ENCODE measurements at places on chromosomes 5 and 9.

DNA sequence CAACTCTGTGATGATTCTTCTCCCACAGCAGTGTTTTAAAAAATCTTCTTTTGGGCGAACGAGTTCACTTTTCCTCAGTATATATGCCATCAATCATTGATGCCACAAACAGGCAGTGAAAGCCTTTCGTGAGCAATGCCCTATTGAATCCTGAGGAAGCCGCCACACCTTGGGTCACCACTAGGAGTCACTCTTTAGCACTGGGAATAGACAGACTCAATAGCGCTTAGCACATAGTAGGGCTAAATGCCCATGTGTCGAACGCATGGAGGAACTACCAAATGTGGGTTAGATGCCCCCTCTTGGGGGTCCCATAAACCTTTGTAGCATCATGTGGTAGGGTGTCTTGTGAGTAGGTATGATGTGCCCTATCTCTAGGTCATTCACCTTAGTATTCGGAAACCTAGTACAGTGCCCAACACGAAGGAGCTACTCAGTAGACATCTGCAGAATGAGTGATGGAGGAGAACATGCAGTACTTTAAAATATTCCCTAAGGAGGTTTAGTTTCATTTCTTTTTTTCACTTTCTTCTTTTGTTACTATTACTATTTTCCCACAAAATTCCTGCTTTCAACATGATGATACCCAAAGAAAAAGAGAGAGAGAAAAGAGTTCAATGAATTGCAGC, 603.7 kb downstream of the BNC2 start:
- DNase-seq: no peak

DNA sequence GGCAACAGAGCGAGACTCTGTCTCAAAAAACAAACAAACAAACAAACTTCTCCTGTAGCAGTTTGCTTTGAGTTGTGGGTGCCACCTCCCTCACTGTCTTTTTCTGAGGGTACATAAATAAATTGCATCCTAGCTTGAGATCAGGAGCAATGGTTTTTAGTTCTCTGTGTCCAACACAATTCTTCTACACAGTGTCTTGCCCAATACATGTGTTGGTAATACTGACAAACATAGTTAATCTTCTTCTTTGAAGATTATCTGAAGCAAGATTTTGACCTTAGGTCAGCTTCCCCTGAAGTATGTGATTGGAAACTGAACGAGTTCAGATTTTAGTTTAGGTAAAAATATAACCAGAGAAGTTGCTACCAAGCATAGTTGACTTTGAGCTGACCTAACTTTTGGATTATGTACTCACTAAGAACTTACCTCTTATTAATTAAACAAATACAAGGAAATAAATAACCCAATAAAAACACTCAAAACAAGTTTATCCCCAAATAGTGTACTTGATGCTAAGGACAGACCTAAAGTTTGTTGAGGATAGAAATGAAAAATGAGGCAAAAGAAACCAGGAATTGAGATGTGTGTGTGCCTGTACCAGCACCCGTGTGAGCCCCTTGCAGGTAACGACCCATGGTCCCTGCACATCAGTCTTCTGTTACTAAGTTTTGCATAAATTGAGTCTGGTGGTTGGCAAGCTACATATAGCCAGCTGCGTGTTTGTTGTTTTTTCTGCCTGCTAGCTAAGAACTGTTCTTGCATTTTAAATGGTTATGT, 16.2 kb downstream of the TJP2 start:
- no peak for DNase-seq

DNA sequence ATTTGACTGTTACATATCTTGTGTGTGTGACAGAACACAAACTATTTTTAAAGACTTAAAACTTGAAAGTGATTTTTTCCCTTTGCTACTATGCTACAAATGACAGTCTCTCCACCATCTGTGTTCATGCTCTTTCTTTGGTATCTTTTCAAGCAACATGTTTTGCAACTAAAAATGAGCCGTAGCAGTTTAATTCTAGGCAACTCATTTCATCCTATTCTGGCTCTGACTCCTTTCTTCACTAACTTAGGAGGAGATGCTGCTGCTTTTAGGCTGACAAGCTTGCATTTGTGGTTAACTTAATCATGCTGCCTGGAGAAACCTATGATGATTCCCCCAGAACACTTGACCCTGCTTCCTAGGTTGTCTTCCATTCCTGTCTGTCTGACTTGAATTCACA, 100.6 kb downstream of the HACD4 start:
- DNase-seq: no peak

GRCh38 chr5:137453483-137454080, 45.5 kb downstream of the SPOCK1 start:
- DNase-seq: peak; percentile 67

DNA sequence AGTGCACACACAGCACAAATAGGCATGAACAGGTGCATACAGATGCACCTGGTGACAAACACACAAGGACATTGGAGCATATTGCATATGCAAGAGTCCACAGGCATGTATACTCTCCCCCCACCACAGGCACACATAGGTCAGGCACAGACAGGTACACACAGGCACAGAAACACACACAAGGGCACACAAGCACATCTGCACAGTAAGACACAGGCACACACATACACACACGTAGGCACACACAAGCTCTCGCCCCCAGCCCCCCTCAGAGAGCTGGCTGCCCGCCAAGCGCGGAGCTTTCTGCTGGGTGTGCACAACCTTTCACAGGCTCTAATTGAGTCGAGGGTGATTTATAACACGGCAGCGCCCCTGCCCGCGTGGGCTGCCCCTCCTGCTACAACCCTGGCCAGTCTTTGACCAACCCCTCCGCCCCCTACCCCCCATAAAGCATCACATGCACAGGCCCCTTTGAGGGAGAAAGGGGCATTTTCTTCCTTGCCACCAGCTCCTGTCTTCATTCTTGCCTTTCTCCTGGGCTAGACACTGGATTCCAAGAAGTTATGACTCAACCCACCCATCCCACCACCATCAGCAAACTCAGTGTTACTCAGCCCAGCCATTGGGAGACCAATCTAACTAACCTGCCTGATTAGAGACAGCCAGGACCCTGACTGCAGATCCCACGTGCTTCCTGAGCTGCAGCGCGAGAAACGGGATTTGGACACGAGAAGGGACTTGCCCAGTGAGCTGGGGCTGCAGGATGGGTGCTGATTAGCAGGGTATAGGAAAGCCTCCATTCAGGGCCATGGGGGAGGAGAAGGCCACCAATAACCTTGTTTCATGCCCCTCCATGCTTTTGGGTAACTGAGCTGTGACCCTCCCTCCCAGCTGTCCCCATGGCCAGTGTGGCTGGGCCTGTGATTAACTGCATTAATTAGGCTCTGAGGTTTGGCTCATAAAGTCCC, 42.8 kb upstream of the PSD2 start:
- DNase-seq: peak; percentile 54

GRCh38 chr9:121833061-121833460, 181.6 kb downstream of the DAB2IP start:
- DNase-seq: no peak

GRCh38 chr5:160339406-160340130, 27.2 kb upstream of the CCNJL start:
- DNase-seq: peak; percentile 76

DNA sequence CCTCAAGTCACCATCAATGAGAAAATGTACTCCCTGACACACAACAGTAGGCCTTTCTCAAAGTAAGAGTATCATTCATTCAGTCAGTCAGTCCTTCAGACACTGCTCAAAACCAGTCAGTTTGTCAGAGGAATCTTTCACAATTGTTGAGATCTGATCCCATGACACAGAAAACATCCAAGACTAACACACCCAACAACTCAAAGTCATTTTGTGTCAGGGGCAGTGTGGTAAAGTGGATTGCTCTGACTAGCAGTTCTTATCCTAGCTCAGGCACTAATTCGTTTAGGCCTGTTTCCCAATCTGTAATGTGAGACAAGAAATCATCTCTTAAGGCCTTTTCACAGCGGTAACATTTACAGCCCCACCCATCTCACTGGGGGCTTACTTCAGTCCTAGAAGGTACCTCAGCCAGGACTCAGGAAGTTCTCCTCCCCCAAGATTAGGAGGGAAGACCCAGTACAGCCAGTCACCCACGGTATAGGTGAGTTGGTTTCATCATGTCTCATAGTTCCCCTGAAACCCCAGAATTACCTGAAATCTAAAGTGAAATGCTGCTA, 31.9 kb downstream of the SH3TC2 start:
- peak; percentile 26 for DNase-seq

- no peak for DNase-seq
These were observed 428.2 kb downstream of the ANXA1 start for GRCh38 chr9:73579823-73580222.

DNA sequence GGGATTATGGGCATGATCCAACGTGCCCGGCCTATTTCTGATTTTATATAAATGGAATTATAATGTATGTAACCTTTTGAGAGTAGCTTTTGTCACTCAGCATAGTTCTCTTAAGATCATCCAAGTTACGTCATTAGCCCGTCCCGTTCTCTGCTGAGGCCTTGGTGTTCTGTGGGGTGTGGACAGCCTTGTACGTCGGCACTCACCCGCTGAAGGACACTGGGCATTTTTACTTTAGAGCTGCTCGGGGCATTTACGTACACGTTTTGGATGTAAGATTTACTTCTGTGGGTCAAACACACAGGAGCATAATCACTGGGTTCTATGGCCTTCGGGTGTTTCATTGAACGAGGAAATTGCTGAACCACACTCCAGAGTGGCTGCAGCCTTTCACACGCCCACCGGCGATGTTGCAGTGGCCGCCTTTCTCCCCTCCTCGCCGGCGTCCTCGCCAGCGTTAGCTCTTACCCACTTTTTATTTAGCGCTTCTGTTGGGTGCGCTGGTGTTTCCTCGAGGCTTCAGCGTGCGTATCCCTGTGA, 101.8 kb downstream of the EHMT1 start:
- DNase-seq: no peak
